ENCODE measurements at places on chromosomes 6 and 20. TPM values are rescaled to one million over a fixed set of nuclear protein-coding genes. Genes with fewer than 3 reads are reported as not detected.

The PSMB9 gene
- 67.2 TPM for polyA plus RNA-seq

The HTR1E gene
- polyA plus RNA-seq: not detected

The SERINC3 gene
- 36.7 TPM for polyA plus RNA-seq

The MYB gene
- polyA plus RNA-seq: 1.3 TPM

The WFDC5 gene
- polyA plus RNA-seq: 0.11 TPM

The ZNF831 gene
- 0.14 TPM for polyA plus RNA-seq

All from lung (tissue), 17 donors.